Pericardium fibroblast (primary cell): ENCODE measurements at places on chromosomes 4 and X. TPM values are rescaled to one million over a fixed set of nuclear protein-coding genes. Genes with fewer than 3 reads are reported as not detected.

The COL4A6 gene
- total RNA-seq: 1.3 and 3.5 TPM in 2 replicates

The HADH gene
- 15.2 and 15.4 TPM in 2 replicates for total RNA-seq

The MAOB gene
- total RNA-seq: 0.47 TPM in 1 of 2 replicates, not detected in the other

The CLCN4 gene
- total RNA-seq: 9.9 and 13.2 TPM in 2 replicates
